ENCODE measurements at places on chromosomes 13 and 19.

DNA sequence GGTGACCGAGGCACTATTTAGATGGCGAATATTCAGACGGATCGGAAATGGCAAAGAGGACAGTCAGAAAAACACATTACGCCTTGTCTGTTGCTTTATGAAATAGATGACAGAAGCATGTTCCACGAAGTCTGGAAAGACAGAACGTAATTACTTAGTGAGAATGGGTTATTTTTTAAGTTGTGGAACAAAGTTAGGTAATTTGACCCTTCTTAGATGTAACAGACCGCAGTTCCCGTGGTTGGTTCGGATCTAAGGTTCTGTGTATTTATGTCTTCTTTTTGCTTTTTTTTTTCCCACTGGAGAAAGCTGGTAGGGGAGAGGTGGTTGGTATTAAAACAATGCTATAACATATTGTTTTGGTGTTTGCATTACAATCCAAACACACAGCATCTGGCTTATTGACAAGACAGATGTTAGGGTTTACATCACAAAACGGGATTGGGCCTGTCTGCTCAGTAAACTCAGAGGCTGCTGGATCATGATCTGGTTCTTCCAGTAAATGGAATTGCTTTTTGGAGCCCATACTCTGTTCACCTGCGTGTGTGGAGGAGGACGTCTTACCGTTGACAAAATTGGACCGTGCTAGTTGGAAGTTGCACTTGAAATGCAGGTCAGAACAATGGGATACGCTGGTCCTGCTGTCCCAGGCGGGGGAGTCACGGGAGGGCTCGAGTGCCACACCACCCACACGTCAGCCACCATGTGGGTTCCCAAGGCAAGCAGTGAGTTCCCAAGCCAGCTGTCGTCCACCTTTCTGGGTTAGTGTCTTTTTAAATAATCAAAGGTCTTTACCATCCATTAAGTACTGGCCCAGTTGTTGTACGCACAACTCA, 13.8 kb downstream of the ATP11A start:
- DNase-seq: no peak

DNA sequence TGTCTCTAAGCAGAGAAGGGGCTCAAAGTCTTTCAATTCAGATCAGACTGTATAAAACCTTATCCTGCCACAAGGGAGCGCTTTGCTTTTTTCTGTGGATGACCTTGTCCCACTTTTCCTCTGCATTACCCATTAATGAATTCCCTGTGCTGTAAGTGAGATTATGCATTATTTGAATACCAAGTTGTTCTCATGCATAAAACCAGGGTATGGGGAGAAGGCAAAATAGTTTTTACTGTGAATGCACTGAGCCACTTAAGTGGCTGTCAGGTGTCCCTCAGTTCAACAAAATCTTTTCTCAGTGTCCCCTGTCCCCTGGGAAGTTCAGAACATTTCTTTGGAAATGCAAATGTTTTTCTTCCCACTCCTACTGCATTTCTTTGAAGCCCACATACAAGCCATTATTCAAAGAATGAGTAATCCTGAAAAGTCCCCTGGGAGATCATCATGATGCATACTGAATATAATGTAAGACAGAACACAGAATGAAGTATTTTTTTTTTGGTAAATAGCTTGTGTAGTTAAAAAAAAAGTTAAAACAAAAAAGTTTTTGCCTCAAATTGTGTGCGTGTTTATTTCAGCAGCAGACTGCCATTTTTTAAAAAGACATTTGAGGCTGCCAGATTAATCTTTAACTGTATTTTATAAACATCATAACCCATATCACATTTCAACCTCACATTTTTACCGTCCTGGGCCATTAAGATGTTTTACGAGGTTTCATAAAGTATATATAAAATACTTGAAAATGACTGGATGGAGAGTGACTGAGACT, 506.7 kb upstream of the PCDH9 start:
- DNase-seq: peak; percentile 73

DNA sequence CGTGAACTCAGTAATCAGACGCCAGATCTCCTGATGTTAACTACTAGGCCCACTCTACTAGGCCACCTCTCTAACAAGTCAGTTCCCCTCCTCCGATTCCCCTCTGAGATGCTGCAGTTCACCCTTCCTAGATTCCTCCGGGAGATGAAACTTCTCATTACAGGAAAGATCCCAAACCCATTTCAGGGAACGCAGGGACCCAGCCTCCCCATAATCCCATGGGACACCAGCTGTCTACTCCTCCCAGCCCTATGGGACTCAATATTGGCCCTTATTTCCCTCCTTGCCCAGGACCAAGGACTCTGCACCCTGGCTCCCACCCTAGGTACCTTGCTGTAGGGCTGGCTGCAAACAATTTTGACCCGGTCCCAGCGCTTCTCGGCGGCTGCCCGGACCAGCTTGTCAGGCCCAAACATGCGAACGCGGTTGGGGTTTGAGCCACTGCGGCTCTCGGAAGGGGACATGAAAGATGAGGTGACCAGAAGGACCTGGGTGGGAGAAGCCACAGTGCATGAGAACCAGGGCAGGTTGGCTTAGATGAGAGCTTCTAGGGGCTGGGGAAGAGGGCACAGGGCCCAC, 20.9 kb downstream of the XRCC1 start:
- no peak for DNase-seq

- no peak for DNase-seq
These were observed 23.2 kb downstream of the SPATA13 start for GRCh38 chr13:24183741-24184182.

DNA sequence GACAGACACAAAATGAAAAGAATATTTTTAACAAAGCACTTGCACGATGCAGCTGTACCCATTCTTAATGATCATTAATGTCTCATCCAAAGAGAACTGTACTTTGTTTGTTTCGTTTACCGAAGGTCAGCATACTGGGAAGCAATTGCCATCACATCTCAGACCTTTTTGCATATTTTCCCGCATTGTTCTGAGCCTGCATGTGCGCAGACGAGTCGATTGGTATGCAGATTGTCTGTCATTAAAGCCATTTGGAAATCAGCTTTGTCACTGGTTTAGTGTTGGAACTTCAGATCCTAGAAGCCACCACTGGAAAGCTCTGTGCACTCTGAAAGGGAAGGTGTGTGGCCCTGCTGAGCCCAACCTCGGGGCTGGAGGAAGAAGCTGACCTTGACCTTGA, 15.6 kb downstream of the SPACA7 start:
- DNase-seq: no peak

DNA sequence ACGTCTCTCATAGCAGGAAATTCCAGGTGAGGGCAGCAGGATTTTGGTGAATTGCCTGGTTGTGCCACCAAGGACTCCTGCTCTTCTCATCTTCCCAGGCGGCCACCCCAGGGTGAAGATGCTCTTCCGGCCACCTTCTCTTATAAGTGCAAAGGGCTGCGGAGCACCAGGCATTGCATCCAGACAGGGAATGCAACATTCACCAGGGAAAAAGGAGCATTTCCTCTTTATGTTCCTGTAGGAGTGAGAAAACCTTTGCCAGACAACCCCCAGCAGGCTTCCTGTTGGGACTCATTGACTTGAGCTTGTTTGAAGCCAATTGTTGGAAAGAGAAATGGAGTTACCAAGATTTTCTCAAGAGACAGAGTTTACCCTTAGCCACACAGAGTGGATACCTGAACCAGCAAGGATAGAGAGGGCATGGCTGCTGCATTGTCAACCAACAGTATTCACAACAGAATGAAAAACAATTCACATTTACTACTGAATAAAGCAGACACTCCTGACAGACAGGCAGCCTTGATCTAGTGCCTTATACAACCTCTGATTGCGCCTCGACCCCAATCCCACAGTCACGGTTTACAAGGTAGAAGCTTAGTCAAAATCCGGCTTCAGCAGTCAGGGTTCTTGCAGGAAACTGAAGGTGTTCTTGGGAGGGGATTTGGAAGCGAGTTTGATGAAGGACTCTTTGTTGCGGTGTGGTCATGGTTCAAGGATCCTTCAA, 1.8 kb upstream of the ATP11A start:
- DNase-seq: no peak
